HFFc6 (cell line): ENCODE measurements at places on chromosomes 16 and 17.

DNA sequence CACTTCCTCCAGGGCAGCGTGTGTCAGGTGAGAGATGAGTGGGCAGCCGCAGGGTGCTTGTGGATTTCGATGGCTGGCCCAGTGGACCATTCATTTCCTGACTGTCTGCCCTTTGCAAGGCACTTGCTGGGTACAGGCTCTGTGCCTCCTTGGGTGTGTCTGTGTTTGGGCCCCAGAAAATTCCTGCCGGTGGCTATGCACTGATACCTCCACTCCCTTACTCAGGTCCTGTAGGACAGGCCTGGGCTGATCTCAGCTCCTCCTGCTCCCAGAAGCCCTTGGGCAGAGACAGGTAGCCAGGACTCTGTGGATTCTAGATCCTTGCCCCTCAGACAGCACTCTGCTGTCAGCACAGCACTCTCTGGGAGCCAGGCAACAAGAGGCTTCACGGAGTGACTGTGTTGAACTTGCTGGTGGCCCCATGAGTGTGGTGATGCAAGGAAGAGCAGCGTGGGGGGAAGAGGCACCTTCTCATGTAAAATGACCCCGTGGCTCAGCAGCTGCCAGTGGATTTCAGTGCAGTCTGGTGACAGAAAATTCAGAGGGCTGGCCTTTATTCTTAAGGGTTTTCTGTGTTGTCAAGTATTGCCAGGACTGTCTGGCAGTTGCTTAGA, 29.0 kb downstream of the PGS1 start:
- no peak for DNase-seq

DNA sequence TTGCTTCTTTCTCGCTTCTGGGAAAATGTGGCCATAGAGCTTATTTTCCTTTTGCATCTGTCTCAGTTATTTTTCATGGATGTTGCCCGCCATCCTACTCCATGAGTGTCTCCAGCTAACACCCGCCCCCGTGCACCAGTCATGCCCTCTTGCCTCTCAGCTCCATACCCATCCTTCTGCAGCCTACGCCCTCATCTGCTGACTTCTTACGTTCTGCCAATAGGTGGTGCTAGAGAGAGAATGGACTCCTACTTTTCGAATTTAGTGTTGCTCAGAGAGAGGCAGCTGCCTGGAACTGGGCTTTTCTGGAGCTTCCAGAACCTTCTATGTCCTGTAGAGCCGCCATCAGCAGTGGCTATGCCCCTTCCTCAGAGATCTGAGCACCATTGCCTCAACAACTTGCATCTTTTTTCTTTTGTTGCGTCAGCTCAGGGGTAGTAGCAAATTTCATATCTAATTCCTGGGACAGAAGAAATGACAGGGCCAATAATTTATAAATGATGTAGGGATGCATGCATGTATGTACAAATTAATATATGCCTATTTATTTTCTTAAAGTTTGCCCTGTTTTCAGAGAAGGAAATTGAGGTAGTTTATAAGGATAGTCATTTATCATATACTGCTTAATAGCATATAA, 119.7 kb upstream of the MYOCD start:
- peak; percentile 68 for DNase-seq

- no peak for DNase-seq
Observed at GRCh38 chr16:3007957-3008689, 4.6 kb upstream of the CLDN9 start.

DNA sequence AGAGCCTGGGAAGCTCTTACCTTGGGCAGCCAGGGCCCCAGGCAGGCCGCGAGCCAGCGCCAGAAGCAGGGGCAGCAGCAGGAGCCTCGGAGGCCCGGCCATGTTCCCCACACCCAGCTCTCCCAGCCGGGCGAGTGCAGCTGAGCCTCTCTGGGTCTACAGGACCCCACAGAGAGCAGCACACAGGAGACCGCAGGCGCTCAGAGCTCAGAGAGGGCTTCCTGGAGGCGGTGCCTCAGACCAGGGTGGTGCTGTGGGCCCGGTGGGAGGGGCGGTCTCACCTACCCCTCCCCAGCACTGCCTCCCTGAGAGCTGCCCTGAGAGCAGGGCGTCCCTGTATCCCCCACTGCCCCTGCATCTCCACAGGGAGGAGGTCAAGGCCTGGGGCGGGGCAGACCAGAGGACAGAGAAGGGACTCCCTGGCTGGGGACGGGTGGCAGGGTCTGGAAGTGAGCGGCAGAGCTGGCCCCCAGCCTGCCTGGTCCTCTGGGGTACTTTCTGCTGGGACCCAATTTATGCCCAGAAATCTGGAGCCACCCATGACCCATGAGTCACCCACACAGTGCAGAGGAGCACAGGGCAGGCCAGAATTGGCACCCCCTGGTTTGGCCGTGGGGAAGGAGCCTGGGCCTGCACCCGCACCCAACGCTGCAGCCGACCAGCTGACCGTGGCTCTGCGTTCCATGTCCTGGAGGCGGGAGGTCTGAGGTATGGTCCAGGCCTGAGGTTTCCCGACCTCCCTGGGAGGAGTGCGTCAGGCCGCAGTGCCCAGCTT, at the start of gene CD7:
Gene CD7 (minus strand): TSS at position 215 of the 775 bp plus-strand sequence. CDS start 113 bp downstream, at position 102.
- no peak for DNase-seq

- DNase-seq = no peak
Observed at GRCh38 chr17:81909231-81909630, 2.0 kb downstream of the PCYT2 start.

- no peak for DNase-seq
Observed at GRCh38 chr16:86424398-86424797, 85.9 kb upstream of the FOXF1 start.

DNA sequence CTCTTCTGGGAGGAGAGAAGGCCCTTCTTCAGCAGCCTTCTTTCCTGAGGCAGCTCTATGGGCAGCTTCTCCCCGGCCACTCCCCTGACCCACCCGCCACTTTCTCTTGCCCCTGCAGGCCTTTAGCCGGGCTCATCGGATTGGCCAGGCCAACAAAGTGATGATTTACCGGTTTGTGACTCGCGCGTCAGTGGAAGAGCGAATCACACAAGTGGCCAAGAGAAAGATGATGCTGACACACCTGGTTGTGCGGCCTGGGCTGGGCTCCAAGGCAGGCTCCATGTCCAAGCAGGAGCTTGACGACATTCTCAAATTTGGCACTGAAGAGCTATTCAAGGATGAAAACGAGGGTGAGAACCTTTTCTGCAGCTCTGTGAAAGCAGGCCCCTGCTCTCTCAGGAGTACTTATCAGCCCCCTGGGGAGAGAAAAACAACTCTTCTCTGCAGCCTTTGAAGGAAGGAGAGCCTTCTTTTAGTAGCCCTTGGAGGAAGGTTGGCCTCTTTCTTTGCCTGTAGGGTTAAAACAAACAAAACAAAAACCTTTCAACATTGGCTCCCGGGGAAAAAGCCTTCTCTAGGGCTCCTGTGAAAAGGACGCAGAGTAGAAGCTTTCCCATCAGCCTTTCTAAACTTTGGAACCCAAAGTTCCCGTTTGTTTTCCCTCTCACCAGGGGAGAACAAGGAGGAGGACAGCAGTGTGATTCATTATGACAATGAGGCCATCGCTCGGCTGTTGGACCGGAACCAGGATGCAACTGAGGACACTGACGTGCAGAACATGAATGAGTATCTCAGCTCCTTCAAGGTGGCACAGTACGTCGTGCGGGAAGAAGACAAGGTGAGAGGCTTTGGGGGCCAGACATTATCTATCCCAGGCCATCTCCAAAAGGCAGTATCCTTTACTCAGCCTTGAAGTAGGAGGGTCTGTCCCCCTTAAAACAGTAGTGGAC, 12.7 kb downstream of the RNF227 start:
- DNase-seq = no peak
